Renal cortex interstitium (tissue), 15 donors: ENCODE measurements at places on chromosomes 2 and 18.

GRCh38 chr18:56990678-56991077, 156.2 kb upstream of the BOD1L2 start:
- no peak for DNase-seq

- DNase-seq: no peak
Observed at GRCh38 chr2:237180987-237181386, 95.3 kb downstream of the COPS8 start.

DNA sequence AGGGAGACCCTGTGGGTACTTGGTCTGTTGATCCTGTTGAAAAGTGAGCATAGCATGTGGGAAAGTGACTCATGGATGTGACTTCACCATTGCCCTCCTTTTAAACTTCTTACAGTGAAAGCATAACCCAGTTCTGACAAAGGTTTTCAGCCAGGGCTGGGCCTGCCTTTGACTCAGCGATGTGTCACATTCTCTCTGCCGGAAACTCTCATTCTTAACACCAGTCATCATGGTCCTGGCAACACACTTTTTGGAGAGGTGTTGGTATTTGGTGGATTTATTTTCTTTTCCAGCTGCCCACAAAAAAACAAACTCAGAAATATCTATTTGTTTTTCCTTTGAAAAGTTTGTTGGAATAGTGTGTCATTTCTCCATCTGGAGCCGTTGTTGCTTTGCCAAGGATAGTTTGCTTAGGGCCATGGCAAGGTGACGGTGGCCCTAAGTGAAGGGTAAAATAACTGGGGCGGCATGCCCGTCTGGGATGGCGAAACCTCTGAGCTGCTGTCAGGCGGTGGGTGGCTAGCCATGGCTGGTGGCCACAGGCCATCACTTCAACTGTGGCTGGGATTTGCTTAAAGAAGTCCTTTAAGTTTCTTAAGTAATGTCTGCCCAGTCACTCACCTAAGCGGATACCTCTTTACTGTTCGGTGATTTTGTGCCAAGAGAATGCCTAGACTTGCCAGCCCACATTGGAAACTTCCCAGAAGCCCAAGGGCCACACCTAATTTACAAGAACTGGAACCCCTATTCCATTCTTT, 123.3 kb downstream of the LTBP1 start:
- DNase-seq: no peak

DNA sequence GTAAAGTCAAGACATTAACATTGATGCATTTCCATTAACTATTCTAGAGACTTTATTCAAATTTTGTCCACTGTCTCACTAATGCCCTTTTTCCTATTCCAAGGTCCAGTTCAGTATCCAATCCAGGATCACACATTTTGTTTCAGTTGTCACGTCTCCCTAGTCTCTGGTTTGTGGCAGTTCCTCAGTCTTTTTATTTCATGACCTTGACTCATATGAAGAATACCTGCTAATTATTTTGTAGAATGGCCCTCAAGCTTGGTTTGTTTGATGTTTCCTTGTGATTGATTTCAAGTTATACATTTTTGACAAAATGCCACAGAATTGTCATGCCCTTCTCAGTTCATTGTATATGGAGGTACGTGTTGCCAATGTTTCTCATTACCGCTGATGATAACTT, 145.2 kb downstream of the FHOD3 start:
- no peak for DNase-seq

DNA sequence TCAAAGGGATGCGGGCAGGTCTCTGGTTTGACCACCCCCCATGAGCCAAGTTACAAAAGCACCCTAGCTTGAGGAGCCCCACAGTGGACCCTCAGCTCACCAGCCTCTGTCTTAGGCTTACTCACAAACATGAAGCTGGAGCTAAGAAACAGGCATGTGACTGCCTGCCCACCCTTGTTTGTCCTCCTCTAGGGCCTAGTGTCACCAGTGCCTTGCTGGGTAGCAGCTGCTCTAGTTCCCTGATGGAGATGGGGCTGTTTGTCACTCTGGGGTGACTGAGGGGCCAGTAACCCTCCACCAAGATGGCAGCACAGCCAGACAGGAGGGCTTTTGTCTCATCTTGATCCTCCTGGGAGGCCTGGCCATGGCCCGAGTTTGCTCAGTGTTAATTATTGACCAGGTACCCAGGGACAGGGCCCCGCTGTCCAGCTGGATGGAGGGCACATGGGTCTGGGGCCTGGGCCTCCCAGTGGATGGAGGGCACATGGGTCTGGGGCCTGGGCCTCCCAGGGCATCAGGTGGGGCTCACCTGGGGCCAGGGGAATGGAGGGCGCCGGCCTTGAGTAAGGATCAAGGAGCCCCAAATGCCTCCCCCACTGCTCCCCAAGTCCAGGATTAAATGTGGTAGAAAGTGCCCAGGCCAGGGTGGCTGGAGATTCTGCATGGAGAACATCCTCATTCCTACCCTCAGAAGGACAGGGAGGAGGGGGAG, 185.9 kb upstream of the HAAO start:
- DNase-seq: no peak

DNA sequence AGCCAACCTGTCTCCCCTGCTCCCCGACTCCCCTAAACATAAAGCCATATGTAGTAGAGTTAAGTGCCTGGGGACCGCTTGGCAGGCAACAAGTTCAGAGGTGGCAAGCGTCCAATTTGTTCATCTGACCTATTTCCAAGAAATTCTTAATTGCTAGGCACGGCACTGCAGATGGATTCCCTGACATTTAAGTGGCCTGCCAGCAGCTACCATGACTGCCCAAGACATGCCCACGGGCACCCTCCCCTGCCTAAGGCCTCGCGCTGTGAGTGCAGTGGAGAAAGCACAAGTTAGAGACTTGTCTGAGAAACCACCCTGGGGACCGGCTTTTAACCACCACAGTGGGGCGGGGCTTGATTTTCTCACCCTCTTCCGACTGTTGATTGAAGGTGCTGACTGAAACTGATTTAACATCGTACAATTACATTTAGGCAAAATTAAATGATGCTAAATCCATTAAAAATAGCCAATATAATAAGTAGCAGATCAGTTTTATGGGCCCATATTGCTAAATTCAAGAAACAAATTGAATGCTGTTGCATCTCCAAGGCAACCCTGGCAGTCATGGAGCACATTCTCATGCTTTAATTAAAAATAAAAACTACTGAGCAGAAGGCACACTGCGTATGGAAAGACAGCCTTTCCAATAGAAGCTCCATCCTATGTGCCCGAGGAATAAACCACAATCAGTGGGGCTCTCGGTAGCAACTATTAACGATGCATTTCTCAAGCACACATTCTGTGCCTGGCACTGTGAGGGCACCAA, 163.6 kb upstream of the ACAA2 start:
- DNase-seq: no peak

DNA sequence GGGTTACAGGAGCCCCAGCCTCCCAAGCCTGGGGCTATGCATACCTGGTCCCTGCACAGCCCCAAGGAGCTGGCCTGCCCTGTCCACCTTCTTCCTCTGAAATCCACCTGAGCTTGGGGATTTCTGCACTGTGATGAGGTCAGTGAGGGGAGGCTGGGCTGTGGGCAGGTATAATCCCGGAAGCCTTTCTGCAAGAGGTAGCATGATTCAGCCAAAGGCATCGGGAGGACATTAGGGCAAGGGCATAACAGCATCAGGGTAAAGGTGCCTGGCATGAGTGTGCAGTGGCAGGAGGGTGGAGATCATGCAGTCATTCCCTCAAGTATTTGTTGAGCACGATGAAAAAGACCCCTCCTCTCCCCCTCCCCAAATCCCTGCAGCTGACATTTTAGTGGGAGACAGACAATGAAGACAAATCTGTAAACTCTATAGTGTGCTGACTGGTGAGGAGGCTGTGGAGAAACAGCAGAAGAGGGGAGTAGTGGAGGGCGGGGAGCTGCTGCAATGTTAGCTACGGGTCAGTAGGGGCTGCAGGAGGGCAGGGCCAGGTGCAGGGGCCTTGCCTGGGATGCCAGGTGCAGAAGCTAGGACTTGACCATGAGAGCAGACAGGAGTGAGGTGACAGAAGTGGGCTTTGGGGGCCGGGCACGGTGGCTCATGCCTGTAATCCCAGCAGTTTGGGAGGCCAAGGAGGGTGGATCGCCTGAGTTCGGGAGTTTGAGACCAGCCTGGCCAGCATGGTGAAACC, 18.7 kb downstream of the ZFP36L2 start:
- no peak for DNase-seq

DNA sequence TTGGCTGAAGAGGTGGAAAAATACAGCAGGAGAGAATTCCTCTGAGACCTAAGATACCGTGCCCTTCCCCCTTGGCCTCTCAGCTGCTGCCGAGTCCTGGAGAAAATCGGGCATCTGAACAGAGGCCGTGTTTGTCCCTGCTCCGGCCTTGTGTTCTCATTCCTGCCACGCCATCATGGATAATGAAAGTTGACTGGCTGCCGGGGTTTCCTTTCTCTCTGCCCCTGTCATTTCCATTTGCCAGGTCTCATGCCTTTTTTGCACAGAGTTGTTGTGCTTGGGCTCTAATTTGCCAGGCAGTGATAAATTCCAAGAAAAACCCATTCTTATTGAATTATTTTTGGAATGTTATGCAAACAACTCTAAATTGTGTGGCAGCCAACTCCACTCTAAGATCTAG, 496.9 kb upstream of the TNP1 start:
- no peak for DNase-seq

DNA sequence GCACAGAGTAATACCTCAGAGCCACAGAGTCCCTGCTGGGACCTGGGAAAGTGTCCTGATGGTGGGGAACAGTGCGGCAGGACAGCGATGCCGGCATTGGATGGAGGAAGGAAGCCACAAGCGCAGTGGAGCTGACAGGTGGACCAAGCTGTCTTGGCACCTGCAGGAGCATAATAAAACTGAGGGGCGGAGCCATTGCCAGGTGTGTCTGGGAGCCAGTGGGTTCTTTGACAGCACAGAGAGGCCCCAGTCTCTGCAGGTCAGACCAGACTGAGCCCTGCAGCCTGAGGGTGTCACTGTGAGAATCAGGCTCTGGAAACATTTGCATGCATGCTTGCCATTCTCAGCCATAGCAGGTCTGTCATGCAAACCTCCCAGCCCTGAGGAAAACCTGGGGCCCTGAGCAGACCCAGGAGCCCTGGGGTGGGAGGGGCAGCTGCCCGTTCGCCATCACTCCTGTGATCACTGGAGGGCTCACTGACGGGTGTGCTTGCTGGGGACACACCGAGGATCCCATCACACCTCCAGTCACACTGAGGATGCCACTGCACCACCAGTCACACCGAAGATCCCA, 210.5 kb upstream of the HDAC4 start:
- no peak for DNase-seq

- no peak for DNase-seq
Observed at GRCh38 chr2:80028584-80028983, 276.0 kb downstream of the LRRTM1 start.

GRCh38 chr18:72630991-72631390, 86.8 kb upstream of the CBLN2 start:
- DNase-seq: no peak

DNA sequence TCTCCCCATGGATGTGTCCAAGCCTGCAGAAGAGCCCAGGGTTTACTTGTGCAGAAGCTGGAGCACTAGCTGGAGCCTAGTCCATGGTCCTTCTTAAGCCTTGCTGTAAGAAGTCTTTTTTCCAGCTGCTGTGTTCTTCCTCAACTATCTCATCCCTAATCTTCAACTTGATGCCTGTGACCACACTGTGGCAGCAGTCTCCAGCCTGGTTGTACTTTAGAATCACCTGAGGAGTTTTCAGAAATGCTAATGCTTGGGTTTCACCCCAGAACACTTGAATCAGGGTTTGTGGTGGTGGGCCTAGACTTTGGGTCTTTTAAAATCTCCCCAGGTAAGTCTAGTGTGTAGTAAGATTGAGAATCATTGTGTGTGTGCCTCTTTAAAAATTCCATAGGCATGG, 173.6 kb downstream of the ADCYAP1 start:
- DNase-seq: no peak

GRCh38 chr18:58476022-58476421, 152.9 kb downstream of the ALPK2 start:
- no peak for DNase-seq

DNA sequence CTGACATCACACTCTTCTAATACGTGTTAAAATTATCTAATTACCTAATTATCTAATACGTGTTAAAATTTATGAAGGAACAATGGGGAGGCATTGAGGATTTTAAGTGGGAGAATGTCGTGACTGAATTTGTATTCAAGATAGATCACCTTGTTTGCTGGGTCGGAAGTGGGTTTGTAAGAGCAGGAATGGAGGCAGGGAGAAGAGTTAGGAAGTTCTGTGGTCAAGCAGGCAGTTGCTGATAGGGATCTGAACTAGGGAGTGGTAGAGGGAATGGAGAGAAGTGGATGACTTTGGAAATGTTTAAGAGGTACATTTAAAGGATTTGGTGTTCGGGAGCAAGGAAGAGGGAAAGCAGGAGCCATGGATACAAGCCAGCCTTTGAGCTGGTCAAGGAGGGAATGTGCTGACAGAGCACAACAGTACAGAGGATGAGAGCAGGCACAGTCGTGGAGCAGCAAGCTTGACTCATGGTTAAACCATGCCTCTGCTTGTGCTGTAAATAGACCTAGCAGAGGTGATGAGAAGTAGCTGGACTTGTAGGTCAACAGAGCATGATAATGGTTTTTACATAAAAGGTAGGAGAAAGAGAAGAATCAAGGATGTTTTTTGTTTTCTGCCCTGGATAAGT, 16.2 kb downstream of the IL18RAP start:
- DNase-seq: no peak

GRCh38 chr2:43227830-43228281, 1.4 kb upstream of the ZFP36L2 start:
- no peak for DNase-seq

GRCh38 chr2:11940121-11940743, 193.8 kb downstream of the LPIN1 start:
- DNase-seq: no peak

GRCh38 chr2:35989503-35989902, 366.1 kb upstream of the CRIM1 start:
- DNase-seq: no peak

DNA sequence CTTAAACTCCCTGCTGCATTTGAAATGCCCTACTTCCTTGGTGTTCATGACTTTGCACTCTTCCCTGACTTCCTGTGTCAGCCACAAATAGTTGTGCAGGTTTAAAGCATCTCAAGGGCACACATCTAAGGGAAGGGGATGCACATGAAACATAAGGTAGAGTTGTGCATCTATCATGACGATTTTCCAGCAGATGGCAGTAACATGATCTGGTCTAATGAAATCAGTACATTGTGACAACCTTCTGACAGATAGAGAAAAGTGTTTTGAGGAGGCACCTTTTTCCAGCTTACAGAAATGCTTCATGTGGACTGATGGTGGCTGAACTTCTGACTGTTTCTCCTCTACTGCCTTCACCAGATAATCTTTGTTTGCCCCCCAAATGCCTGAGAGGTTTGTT, 238.9 kb downstream of the XIRP2 start:
- DNase-seq: no peak

DNA sequence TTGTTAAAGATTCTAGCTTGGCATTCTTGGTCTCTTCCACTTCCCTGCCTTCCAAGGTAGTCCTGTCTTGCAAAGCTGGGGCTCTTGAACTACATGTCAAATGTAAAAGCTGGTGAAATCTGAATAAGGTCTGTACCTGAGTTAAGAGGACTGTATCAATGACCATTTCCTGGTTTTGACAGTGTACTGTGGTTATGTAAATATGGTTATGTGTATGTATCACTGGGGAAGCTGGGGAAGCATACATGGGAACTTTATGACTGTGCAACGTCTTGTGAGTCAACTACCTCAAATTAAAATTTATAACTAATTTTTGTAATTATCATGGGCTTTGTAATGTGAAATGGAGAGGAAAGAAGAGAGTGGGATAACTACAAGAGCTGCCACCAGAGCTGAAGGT, 81.7 kb downstream of the COL4A4 start:
- no peak for DNase-seq

GRCh38 chr2:109486711-109487535, 126.8 kb downstream of the SEPTIN10 start:
- DNase-seq: no peak

GRCh38 chr18:76515576-76515975, 20.5 kb upstream of the ZNF516 start:
- DNase-seq: no peak
